ENCODE measurements at places on chromosomes 7 and 10.

DNA sequence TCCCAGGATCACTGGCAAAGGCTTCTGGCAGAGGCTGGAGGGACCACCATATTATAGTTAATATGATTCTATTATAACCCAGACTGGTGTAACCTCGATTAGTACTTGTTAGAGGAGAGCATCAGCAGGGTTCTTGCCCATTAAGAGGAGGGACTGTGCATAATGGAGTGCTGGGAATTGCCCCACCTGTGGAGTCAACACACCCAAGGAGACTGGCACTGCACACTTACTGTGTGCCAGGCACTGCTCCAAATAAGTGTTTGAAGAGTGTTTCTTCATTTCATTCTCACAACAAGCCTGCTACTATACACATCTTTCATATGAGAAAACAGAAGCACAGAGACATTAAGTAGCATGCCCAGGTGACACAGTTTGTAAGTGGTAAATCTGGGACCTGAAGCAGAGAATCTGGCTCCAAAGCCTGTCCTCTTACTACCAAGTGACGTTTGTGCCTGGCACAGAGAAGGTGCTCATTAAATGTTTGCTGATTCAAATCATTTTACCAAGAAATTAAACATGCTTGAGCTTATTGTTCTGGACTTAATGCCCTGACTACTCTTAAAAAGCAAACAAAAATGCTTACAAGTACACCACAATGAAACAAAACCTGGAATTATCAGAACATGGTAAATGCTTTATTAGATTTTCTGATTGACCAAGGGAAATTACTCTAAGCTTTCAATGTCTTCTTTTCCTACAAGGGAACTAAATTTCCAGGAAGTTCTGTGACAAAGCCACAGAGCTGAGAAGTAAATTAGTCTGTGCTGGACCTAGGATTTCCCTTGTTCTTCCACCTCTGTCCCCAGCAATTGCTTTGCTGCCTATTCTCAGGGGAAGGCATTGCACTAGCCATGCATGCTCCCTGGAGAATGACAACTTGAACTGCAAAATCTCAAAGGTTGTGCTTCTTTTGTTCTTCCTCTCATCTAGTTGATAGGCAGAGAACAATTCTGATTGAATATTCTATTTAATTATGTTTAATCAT lies 809 bp downstream of the SLC13A1 start:
- H3K4me1 ChIP-seq: no peaks in the 10 kb centered on the region
- no peak for DNase-seq
- no peaks in the 10 kb centered on the region for H3K36me3 ChIP-seq
- no peak overlapping the region for H3K4me3 ChIP-seq
- no peaks in the 10 kb centered on the region for H3K27me3 ChIP-seq

DNA sequence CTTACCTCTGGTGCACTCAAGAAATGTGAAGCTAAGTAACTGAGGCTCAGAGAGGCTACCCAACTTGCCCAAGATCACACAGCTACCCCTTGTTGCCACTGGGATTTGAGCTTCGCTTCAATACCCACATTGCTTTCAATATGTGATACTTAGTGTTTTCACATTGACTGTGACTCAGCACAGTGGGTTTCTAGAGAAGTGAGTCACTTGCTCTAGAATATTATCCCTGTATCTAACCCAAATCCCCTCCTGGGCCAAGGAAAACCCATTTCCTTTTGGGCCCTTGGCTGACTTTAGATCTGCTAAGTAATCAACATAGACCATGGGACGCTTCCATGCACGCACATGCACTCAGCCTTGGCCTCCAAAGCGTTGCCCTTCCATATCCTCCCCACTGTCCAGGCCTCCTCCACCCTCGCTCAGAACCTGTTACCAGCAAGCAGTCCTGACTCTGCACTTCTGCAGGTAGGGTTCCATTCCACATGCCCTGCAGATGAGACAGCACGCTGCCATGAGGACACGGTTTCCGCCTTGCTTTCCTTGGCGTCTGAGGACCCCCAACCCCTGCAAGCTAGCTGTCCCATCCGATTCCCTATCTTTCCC lies 87.7 kb upstream of the CHST15 start:
- H3K27me3 ChIP-seq: no peaks in the 10 kb centered on the region
- H3K4me1 ChIP-seq: peaks cover 5% of the 10 kb centered on the region
- H3K36me3 ChIP-seq: no peaks in the 10 kb centered on the region
- no peak for DNase-seq

DNA sequence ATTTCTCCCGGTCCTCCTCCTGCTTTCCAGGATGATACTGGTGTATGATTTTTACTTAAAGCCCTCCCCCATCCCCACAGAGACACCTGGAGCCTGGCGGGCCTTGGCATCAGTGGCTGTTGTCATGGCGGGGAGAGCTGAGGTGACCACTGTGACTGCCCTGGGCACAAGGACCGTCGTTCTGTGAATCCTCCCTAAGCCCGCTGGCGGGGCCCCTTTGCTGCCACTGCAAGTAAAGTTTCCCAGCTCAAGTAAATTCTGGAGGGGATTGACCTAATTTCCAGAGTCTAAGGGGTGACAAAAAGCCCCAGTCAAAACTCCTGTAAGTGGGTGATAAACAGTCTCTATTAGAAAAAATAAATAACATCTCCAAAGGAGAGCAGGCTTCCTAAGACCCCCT lies 393.2 kb upstream of the PODXL start:
- no peak for DNase-seq
- H3K4me3 ChIP-seq: no peak overlapping the region
- no peaks in the 10 kb centered on the region for H3K4me1 ChIP-seq
- H3K27ac ChIP-seq: no peak overlapping the region
- H3K36me3 ChIP-seq: no peaks in the 10 kb centered on the region

DNA sequence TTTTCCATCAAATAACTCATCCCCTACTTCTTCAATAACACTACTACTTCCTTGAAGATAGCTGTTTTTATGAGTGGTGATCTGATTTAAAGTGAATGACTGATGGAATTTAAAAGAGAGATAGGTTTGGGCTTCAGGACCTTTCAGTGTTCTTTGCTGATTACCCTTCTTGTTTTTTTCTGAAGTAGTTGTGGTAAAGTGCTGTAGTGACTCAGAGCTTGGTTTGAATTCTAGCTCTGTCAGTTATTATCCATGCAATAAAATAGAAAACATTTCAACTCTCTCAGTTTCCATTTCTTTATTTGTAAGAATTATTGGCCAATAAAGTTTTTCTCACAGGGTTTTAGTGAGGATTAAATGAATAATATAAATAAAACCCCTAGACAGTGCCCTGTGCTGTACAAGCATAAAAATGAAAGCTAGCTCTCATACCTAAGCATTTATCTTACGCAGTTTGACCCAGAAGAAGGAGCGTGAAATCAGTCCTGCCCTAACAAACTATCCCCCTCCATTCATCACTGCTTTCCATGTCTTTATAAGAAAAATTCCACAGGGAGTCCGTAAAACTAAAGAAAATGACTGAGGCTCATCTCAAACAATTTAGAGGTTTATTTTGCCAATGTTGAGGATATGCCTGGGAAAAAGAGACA lies 25.1 kb upstream of the AKAP9 start:
- DNase-seq: no peak
- H3K4me3 ChIP-seq: no peak overlapping the region
- no peak overlapping the region for H3K27ac ChIP-seq

- no peak for DNase-seq
- H3K27ac ChIP-seq: no peak overlapping the region
- no peaks in the 10 kb centered on the region for H3K36me3 ChIP-seq
- H3K4me3 ChIP-seq: no peak overlapping the region
These were observed 50.4 kb downstream of the TFEC start for GRCh38 chr7:115980159-115980558.

GRCh38 chr7:8134089-8134733 lies 127.8 kb downstream of the ICA1 start:
- DNase-seq: peak; percentile 78
- H3K4me1 ChIP-seq: peaks cover 50% of the 10 kb centered on the region
- H3K36me3 ChIP-seq: peaks cover 2% of the 10 kb centered on the region
- H3K27ac ChIP-seq: peak overlapping the region; percentile 97

- no peaks in the 10 kb centered on the region for H3K4me1 ChIP-seq
- H3K36me3 ChIP-seq: no peaks in the 10 kb centered on the region
- DNase-seq: no peak
- no peak overlapping the region for H3K27ac ChIP-seq
- no peak overlapping the region for H3K4me3 ChIP-seq
These were observed 132.6 kb downstream of the INSYN2A start for GRCh38 chr10:127063762-127064161.

- H3K4me3 ChIP-seq: no peak overlapping the region
- H3K27me3 ChIP-seq: no peaks in the 10 kb centered on the region
These were observed 7.2 kb upstream of the MBL2 start for GRCh38 chr10:52779541-52780390.

DNA sequence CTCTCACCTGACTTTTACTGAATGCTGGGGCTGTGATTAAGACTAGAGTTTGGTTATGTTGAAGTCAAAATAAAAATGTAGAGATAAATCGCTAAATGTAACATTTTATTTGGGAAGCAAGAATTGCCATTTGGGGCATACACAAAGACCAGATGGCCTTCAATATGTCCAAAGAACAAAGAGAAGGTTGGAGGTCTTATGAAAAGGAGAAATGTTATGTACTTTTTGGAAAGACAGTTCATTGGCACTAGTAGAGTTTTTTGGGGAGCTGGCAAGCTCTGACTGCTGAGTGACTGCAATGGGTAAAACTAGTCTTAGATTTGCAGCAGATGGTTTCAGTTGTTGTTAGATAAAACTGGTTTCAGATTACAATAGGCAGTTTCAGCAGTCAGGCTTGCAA lies 35.6 kb upstream of the GALNT17 start:
- no peaks in the 10 kb centered on the region for H3K27me3 ChIP-seq
- no peaks in the 10 kb centered on the region for H3K4me1 ChIP-seq
- no peak overlapping the region for H3K4me3 ChIP-seq
- no peaks in the 10 kb centered on the region for H3K36me3 ChIP-seq

GRCh38 chr7:83798489-83798888 lies 149.6 kb upstream of the SEMA3E start:
- H3K4me1 ChIP-seq: no peaks in the 10 kb centered on the region
- DNase-seq: no peak
- H3K27me3 ChIP-seq: no peaks in the 10 kb centered on the region
- H3K36me3 ChIP-seq: no peaks in the 10 kb centered on the region
- H3K27ac ChIP-seq: no peak overlapping the region

GRCh38 chr10:6916601-6917000 lies 336.5 kb upstream of the PRKCQ start:
- no peaks in the 10 kb centered on the region for H3K36me3 ChIP-seq
- no peak for DNase-seq
- no peak overlapping the region for H3K4me3 ChIP-seq
- H3K4me1 ChIP-seq: peaks cover 14% of the 10 kb centered on the region

- DNase-seq: no peak
- H3K27me3 ChIP-seq: no peaks in the 10 kb centered on the region
- no peaks in the 10 kb centered on the region for H3K36me3 ChIP-seq
- no peak overlapping the region for H3K27ac ChIP-seq
These were observed 689.7 kb upstream of the IGFBP3 start for GRCh38 chr7:46610746-46611145.

DNA sequence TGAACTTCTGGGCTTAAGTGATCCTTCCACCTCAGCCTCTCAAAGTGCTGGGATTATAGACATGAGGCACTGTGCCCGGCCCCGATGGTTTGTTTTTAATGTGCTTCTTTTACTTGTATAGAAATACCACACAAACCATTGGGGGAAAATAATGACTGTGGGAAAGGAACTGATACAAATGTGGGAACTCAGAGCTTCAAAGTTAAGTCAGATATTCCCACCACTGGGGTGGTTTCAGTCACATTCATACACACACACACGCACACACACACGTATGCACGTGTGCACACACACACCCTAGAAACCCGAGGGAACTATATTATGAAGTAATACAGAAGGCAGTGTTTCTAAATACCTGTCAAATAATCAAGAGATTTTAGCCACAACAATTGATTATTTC lies 17.0 kb downstream of the CPA4 start:
- H3K27me3 ChIP-seq: no peaks in the 10 kb centered on the region
- H3K4me3 ChIP-seq: no peak overlapping the region
- H3K36me3 ChIP-seq: no peaks in the 10 kb centered on the region
- no peaks in the 10 kb centered on the region for H3K4me1 ChIP-seq
- H3K27ac ChIP-seq: no peak overlapping the region
- DNase-seq: no peak

DNA sequence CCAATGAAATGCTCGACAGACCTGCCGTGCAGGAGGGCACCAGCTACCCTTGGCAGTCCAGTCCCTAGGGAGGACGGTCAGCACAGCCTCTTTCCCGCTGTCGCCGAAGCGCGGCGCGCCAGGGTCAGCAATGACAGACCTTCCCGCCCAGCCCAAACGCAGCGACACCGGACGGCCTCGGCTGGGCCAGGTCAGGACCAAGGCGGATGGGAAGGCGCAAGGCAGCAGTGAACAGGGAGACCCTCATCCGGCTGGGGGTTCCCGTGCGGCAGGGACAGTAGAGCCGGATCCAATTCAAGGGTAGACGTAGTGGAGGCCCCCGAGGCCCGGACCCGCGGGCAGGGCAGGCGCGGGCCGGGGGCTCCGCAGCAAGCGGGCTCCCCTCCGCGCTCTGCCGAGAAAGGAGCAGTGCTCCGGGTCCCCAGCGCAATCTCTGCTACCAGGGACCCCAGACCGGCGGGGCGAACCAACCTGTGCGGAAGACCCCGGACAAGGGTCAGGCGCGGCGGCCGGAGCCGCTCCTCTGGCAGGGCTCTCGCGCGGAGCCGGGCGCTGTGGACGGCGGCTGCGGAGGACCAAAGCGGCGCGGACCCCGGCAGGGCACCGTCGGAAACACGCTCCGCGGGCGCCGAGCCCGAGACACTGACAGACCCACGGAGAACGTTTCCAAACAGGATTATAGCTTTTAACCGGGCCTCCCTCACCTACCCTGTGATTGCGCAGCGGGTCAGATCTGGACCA lies at the start of gene SEC31B:
Gene SEC31B, minus strand, starts transcription at position 551 of the 741 bp plus-strand sequence. CDS start 2,909 bp downstream, outside the sequence.
- peaks cover 35% of the 10 kb centered on the region for H3K36me3 ChIP-seq
- H3K4me3 ChIP-seq: peak within 1 kb of the TSS; percentile 6
- peaks cover 46% of the 10 kb centered on the region for H3K4me1 ChIP-seq
- no peaks in the 10 kb centered on the region for H3K27me3 ChIP-seq
- no peak for DNase-seq
- H3K27ac ChIP-seq: no peak within 1 kb of the TSS

GRCh38 chr7:155310425-155311114 lies 12.9 kb downstream of the INSIG1 start:
- no peak overlapping the region for H3K27ac ChIP-seq
- H3K4me1 ChIP-seq: peaks cover 9% of the 10 kb centered on the region
- H3K4me3 ChIP-seq: no peak overlapping the region
- DNase-seq: no peak
- H3K36me3 ChIP-seq: peaks cover 54% of the 10 kb centered on the region

DNA sequence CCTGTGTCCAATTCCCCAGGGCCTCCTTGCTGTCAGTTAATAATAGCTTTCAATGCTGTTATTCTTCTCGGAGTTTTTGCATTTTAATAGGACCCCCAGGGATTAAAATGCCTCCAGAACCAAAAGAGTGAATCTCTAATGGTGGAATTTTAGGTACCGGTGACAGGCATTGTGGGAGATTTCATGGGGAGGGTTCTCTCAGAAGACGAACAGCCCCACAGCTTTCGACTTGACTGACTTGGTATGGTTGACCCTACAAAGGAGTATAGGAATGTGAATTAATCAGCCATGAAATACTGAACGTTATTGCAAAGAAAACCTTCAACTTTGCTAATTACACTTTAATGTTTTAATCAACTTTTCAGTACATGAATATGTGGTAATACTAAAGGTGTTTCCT lies 206.3 kb upstream of the FZD8 start:
- no peaks in the 10 kb centered on the region for H3K27me3 ChIP-seq
- H3K27ac ChIP-seq: no peak overlapping the region
- H3K36me3 ChIP-seq: no peaks in the 10 kb centered on the region
- no peaks in the 10 kb centered on the region for H3K4me1 ChIP-seq
